IMR-90 (cell line): ENCODE measurements at places on chromosomes 5 and 9.

DNA sequence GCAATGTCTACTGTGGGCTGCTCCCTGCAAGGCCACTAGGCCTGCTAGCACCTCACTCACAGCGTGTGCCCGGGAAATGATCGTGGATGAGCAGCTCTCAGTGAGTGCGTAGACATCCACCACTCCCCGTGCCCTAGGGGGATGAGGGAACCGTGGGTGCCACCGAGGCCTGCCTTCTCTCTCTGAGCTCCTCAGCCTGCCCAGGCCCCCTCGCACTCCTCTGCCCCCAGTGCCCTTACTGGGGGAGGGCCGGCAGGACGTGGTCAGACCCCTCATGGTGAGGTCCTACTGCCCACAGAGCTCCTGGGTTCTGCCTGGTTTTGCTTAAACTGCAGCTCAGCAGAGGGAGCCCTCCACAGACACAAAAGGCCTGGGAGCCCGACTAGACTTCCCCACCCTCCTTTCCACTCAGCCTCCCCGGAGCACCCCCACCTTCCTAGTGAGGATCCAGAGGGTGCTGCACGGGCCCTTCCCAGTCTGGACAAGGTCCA, 220.0 kb downstream of the CACNA1B start:
- DNase-seq: no peak

DNA sequence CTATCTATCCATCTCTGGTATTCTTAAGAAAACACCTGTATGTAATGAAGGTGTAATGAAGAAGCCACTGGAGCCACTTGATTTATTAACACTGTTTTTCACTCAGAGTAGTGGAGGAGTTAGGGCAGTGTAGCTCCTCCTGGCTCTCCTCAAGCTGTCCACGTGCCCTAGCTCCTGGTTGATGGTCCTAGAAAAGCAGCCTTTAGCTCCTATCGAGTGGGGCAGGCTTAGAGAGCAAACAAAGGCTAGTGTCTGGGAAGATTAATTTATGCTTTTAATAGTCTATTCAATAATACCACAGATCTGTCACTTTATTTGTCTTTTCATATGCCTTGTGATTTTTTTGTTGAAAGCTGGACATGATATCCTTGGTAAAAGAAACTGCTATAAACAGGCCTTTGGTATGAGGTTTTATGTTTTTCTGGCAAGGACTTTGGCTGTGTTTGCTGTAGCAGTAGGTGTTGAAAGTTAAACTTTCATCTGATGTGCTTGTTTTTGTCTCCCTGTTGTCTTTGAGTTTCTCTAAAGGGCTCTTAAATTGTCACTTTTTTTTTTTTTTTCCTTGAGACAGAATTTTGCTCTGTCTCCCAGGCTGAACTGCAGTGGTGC, 141.1 kb downstream of the GCNT1 start:
- DNase-seq: no peak

DNA sequence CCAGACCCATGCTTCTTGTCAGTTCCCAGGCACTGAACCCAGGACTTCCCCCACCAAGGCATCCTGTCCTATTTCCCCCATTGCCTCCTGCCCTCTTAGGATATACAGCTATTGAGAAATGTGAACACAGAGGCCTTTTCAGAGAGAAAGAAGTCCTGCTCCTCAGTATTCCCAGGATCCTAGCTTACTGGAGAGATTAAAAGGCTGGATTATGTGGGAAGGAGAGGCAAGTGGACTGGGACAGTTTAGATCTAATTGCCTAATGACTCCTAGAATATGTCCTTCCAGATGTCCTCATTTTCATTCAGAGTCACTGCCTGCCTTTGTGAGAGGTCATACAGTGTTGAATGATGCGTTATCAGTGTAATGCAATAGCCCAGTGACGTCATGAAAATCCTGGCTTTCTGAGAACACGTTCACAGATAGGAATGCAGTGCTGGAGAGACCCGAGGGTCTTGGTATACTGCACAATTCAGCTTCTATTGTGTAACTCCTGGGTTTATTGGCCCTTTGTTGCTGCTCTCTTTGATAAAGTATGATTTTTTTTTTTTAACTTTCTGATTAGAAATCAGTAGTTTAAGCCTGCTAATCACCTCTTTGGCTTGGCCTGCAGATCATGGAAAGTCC, 26.2 kb downstream of the WWC1 start:
- peak; percentile 100 for DNase-seq

DNA sequence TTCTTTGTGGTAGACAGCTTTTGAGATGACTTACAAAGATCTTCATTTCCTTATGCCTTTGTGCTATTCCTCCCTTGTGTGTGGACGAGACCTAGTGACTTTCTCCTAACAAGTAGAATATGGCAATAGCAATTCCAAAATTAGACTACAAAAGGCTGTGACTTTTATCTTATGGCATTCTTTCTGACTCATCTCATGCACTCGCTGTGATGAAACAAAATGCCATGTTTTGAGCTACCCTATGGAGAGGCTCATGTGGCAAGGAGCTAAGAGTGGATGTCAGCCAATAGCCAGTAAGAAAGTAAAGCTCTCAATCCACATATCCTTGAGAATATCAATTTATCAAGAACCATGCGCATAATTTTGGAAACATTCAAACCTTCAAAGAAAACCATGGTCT, 380.5 kb upstream of the SMC2 start:
- DNase-seq: no peak

DNA sequence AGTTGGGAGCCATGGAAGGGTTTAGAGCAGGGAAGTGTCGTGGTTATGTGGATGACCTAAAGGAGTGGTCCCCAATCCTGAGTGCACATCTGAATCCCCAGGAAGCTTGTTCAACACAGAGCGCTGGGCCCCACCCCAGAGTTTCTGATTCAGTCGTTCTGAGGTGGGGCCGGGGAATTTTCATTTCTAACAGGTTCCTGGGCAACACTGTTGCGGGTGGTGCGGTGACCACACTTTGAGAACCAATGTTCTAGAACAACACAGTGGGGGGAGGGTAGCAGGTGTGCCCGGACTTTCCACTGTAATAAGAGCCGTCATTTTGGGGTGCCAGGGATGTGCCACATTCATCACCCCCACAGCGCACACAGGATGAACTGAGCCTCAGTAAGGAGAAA, 39.3 kb downstream of the DUSP1 start:
- no peak for DNase-seq

DNA sequence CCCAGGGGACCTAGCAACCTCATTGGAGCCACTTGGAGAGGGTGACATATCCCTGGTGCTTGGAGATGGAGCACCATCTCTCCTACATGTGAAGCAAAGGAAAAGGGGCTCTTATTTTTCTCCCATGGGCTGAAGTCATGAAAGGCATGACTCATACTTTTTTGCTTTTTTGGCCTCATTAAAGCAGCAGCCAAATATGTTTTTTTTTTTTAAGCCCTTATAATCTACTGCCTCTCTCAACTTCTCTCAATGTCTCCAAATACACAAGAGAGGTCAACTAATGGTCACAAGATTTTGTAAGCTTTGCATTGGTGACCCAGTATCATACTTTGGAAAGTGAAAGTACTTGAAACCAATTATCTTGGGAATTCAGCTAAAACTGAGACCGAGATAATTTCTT, 1.6 kb upstream of the CFAP90 start:
- DNase-seq: peak; percentile 20

GRCh38 chr5:90408571-90409317, 812 bp downstream of the CETN3 start:
- DNase-seq: no peak

GRCh38 chr9:135701959-135702721, at the start of gene KCNT1:
Gene KCNT1, plus strand, starts transcription at chr9:135702185. Its CDS starts 74 bp downstream, at chr9:135702259.
- DNase-seq: peak; percentile 13

DNA sequence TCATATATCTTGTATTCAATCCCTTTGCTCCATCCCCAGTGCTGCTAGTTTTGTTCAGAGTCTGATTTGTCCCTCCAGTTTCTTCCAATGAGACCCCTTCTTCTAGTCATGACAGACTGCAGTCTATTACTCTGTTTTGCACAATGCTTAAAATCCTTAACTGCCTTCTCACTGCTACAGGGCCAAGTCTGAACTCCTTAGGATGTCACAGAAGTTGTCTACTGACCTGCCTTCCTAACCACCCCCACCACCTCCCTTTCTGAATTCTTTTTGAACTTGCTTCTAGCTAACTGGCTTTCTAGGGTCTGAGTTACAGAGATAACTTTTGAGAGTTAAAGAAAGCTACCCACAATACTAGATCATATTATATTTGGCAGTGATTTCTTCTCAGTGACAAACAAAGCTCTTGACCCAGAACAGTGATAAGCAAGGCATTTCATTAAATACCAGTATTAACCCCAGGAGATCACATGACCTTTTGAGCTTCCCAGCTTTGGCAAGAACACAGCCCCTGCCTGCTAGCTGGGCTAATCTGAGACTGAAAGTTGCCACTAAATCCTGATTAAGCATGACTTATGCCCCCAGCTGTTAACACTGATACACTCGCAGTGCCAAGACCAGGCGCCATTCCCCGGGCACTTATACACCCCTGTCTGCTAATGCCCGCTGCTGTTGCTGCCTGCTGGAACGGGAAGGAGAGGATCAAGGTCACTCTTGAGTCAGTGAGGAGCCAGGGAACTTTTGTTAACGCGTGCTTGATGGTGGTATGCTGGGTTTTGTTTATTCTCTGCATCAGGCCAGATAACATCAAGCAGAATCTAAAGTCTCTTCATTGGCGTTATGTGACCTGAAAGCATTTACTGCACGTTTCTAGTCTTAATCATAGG, 36.4 kb upstream of the ADAMTSL1 start:
- peak; percentile 65 for DNase-seq

GRCh38 chr5:157130925-157131324, 11.7 kb downstream of the MED7 start:
- peak; percentile 21 for DNase-seq

GRCh38 chr5:55030220-55030619, 6.2 kb downstream of the GZMK start:
- no peak for DNase-seq

GRCh38 chr9:134947265-134947955, 29.7 kb upstream of the FCN1 start:
- DNase-seq: no peak

DNA sequence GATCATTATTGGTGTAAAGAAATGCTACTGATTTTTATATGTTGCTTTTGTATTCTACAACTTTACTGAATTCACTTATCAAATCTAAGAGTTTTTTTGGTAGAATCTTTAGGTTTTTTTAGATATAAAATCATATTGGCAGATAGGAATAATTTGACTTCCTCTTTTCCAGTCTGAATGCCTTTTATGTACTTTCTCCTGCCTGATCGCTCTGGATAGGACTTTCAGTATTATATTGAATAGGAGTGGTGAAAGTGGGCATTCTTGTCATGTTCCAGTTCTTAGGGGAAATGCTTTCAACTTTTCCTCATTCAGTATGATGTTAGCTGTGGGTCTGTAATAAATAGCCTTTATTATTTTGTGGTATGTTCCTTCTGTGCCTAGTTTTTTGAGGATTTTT, 8.3 kb downstream of the AHRR start:
- DNase-seq: no peak

DNA sequence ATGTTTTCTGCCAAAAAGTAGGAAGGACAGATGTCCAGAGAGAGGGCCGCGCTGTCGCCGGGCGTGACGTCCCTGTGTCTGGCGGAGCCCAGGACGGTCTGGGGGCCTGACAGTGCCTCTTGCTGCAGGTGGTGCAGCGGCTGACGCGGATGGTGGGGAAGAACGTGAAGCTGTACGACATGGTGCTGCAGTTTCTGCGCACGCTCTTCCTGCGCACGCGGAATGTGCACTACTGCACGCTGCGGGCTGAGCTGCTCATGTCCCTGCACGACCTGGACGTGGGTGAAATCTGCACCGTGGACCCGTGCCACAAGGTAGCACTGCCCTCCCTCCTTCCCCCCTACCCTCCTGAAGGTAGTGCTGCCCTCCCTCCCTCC, 7.8 kb downstream of the NELFB start:
- no peak for DNase-seq

DNA sequence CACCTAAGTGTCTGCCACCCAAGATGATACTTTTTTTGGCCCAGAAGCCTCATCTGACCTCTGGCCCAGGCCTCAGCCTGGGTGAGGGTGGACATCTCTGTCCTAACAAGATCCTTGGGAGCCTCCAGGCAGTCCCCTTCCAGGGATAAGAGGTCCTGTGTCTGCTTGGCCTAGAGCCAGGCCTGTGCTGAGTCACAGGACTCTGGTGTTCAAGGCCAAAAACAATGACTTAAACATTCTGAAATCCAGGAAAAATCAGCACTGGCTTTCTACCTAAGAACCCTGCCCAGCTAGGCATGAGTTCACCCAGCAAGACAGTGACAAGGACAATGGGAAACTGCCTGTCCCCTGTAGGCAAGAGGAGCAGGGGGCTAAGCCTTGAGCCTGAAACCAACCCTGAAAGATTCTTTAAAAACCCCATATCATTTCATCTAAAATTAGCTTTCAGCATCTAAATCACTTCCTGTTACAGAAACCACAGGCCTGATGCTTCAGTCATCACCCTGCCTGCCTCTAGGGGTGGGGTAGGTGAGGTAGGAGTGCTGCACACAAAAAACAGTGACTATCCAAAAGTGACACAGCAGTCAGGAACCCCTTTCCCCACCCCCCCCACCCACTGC, 29.9 kb downstream of the CSF2 start:
- peak; percentile 96 for DNase-seq

GRCh38 chr5:143932584-143932983, 120.6 kb downstream of the HMHB1 start:
- DNase-seq: peak; percentile 39

GRCh38 chr9:93218161-93218560, 34.2 kb downstream of the WNK2 start:
- DNase-seq: no peak
